ENCODE measurements at places on chromosomes 6 and 20.

DNA sequence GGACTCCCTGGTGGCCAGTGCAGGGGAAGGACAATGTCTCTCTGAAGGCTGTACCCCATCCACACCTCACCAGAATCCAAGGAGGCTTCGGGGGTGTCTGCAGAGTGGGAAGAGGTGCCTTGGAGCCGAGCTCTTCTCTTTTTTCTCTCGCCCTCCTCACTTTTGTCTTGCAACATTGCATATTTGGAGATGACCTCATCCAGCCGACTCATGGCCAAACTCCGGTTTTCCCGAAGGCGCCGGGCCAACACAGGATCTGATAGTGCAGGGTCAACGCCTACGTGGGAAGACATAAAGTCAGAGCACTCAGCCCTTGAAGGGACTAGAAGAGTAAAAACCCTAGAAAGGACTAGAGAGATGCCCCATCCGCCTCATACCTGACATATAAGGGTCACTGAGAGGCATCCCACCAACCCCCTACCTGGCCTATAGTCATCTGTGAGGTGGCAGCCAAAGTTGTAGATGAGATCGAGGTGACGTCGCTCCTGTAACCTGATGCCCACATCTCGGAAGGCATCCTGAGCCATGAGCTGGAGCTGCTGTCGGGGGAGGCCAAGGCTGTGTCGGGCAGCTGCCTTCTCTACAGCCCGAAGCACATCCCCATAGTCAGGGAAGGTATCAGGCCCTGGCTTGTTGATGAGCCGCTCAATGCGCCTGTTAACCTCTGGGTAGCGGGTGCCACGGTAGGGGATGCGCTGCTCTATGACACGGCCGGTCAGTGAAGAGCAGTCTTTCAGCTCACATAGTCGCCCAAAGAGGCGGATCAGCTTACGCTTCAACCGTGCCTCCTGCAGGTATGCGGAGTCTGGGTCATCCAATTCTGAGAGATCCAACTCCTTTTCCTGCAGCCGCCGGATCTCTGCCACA is 3.0 kb upstream of the ZBTB22 start:
- DNase-seq: no peak

DNA sequence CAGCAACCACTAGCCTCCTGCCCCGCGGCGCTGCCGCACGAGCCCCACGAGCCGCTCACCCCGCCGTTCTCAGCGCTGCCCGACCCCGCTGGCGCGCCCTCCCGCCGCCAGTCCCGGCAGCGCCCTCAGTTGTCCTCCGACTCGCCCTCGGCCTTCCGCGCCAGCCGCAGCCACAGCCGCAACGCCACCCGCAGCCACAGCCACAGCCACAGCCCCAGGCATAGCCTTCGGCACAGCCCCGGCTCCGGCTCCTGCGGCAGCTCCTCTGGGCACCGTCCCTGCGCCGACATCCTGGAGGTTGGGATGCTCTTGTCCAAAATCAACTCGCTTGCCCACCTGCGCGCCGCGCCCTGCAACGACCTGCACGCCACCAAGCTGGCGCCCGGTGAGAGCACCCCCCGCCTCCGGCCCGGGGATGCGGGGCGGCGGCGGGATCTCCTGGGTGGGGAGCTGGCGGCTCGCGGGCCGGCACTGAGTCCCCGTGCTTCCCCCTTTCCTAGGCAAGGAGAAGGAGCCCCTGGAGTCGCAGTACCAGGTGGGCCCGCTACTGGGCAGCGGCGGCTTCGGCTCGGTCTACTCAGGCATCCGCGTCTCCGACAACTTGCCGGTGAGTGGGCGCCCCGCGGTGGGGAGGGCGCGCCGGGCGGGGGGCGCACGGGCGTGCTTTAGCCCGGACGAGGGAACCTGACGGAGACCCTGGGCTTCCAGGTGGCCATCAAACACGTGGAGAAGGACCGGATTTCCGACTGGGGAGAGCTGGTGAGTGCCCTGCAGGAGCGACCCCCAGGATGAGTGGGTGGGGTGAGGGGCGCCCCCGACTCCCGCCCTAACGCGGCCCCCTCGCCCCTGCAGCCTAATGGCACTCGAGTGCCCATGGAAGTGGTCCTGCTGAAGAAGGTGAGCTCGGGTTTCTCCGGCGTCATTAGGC is 585 bp downstream of the PIM1 start:
- peak; percentile 39 for DNase-seq

DNA sequence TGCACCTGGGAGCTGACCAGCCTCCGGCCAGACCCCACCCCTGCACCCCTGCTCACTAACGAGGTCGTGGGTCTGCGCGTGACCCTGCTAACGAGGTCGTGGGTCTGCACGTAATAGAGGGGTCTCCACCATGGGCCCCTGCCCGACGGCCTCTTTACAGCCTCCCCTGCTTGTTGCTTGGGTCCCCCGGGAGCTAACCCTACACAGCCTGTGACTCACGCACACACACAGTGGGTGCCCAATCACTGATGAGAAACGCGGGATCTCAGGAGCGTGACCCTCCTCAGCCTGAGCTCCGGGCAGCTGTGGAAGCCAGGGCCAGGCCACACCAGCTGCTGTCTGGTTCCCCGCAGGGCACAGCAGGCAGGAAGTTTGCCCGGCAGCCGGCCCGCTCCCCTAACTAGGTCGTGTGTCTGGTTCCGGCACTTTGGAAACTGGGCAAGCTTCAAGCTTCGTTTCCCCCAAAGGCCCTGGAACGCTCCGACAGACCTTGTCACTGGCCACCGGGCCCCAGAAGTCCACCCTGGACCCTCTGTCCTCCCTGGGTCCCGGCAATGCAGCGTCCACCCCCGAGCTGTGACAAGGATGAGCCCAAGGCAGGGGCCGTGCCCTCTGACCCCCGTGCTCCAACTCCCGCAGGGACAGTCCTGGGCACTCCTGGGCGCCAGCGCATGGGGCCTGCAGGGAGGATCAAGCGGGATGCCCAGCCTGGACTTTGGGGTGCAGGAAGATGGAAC is 767 bp downstream of the PTK6 start:
- no peak for DNase-seq

GRCh38 chr6:2714111-2714895 is 36.4 kb downstream of the MYLK4 start:
- no peak for DNase-seq

DNA sequence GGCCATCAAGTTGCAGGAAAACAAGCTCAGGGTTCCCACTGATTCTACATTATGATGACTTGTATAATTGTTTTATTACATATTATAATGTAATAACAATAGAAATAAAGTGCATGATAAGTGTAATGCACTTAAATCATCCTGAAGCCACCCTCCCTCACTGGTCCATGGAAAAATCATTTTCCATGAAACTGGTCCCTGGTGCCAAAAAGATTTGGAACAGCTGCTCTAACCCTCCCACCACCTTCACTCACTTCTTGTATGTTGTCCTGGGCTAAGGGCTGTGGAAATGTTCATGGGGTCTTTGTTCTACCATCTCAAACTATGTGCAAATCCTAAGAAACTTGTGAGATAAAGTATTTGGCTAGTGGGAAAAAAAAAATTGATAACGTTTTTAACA is 133.8 kb downstream of the LRRC1 start:
- DNase-seq: no peak

DNA sequence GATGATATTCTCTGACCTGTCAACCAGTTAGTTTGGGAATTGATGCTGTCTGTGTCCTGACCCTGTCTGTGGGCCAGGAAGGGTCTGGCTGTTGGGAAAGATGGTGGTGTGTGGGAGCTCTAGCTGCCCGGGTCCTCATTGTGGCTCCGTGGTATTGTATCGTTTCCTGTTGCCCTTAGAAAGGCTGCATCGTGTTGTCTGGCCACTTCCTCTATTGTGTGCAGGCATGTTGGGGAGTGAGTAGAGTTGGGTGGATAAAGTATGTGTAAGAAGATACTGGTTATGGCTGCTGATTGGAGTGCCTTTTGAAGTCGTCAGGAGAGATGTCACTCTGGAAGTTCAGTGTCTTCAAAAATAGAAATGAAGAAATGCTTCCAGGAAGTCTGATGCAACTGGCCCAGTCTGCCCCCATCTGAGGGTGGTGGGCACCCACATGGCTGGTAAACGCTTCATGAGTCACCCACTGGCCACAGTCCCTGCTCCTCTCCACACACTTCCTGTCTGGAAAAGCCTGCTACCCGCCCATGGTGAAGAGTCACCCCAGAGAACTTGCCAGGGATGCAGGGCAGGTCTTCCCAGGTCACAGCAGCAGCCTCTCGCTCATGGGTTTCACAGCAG is 27.9 kb downstream of the PPARD start:
- DNase-seq: peak; percentile 37

GRCh38 chr20:64090165-64090564 is 6.0 kb upstream of the LKAAEAR1 start:
- DNase-seq: no peak

DNA sequence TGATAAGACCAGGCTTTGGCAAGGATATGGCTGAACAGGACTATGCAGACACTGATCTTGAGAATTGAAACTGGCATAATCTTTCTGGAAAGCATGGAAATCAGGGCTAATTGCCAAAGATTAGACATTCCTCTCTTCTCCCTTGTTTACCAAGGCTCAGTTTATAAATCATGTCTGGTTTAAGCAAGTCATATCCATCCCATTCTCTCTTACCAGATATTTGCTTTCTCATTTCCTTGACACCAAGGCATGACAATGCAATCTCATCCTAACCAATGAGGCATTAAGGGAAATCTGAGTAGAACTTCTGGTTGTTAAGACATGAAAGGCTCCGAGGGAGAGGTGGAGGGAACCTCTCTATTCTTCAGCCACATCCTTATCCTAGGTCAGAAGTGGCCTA is 110.3 kb upstream of the CEP85L start:
- no peak for DNase-seq

DNA sequence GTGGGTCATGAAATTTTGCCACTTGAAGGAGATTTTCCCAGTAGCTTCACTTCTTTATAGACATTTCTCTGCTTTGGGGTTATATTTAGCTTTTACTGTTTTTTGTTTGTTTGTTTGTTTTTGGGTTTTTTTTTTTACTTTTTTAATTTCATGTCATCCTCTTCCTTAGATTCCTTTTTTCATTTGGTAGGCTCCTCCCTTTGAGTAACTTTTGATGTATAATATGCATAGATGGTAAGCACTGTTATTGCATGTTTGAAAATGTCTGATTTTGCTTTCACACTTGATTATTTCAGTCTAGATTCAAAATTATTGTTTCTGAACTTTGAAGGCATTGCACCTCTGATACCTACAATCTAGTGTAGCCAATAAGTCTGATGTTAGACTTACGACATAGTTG is 37.6 kb downstream of the PLEKHG1 start:
- DNase-seq: no peak

DNA sequence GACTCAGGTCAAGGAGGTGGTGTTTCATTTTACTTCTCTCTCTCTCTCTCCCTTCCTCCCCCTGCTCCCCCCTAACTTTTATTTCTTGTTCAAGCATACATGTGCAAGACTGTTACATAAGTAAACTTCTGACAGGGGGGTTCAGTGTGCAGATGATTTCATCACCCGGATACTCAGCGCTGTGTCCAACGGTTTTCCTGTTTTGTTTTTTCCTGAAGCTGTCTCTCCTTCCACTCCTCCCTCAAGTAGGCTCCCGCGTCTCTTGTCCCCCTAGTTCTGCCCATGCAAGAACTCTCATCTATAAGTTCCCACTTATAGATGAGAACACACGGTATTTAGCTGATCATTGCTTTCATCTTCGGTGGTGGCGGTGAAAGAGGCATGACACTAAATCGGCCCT is 751.9 kb upstream of the DEFB115 start:
- no peak for DNase-seq

DNA sequence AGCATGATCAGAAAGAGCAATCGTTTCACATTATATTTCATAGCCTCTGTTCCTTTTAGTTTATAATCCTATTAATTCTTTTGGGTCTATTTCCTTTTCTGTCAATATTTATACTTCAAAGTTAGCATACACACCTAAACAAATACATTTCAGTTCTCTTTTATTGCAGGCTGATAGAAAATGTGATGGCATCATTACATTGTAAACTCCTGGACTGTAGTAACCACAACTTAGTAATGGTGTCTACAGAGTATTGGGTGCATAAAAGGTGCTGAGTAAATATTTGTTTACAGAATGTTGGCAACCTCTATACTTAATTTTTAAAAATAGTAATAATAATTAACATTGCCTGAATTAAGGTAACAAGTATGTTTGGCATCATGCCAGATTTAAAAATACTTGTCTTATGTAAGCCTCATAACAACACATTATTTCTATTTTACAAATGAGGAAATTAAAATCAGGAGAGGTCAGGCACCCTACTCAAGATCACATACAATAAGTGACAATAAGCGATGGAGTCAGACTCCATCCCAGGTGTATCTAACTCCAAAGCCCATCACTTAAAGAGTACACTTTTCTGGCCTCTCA is 195.0 kb downstream of the UBE3D start:
- DNase-seq: no peak

DNA sequence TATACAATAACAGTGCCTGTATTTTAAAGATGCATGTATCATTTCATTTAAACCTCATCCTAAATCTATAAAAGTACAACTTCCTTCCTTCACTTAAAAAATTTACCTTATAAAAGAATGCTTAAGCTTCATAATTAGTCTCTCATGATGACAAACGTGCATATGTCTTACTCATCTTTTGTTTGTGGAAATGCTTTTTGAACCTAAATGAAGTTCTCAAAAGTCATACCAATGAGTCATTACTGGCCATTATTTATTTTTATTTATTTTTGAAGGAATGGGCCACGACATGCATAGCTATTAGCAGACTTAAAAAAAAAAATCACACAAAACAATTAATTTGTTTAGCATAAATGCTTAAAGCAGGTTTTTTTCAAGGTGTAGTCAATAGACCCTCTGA is 3.7 kb downstream of the TFB1M start:
- no peak for DNase-seq

DNA sequence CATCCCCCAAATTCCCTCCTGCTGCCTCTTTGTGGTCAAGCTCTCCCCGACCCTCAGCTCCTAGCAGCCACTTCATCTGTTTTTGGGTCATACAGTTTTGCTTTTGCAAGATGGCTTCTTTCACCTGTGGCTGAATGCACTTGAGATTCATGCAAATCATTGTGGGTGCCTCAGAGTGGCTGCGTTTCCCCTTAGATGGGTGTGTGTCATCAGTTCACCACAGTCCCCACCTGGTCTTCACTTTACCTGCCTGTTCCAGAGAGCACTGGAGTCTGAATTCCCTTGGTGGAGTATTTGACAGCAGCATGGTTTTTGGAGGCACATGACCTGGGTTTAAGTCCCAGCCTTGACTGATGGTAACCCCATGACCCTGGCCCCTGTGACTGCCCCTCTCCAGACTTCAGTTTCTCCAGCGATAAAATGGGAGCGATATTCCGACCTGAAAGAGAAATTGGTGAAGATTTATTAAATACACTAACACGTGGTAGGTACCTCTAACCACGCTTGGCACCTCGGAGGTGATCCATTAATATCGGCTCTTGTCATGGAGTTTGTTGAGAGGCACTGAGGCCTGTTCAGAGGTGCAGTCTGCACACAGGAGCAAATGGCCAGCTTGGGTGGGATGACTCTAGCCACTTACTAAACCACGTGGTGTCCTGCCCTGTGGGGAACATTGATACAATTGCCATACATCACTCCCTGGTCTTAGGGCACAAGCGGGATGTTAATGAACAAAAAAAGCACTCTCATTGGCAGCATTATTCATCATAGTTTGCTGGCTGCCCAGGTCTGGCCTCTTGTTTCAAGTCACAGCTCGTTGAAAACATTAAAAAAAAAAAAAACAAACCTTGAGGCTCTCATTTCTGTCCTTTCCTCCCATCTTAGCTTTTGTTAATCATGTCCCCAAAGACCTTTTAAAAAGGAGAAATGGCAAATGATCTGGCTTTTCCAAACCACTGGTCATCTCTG is 167.2 kb upstream of the KCNG1 start:
- no peak for DNase-seq

All from stimulated activated CD4-positive, alpha-beta T cell treated with anti-CD3 and anti-CD28 coated beads, Interleukin-4, amount 100 ng/mL, for 48 hours (primary cell).